Lower lobe of right lung (tissue), 2 donors: ENCODE measurements at places on chromosomes 5 and 9.

DNA sequence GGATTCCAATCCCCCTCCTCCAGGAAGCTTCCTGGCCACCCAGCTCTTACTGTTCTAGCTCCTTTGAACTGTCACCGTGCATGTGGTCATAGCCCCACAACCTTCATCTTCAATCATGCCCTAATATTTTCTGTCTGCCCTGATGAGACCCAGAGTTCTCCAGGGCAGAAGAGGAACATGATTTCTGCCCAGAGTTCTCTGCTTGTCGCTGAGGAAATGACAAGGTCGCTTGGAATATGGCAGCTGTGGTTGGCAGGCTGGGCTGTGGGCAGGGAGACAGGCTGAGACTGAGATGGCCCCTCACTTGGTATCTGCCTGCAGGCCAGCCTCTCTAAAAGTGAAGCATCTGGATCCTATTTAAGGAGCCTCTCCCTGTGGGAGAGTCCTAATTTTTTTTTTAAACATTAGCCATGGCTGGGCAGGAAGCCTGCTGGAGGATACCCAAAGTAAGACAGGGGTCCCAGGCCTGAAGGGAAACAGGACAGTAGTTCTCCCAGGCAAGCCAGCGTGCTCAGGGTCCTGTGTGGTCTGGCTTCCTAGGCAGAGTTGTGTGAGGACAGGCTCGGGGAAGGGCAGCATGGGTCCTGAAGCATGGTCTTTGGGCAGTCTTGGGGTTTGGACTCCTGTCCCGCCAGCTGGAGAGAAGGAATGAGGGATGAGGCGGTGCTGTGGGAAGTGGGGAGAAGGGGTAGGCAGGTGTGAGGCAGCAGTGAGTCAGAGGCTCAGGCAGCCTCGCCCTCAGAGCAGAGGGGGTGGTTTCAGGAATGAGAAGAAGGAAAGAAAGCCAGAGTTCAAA, 242.1 kb downstream of the FSTL4 start:
- no peak for DNase-seq

DNA sequence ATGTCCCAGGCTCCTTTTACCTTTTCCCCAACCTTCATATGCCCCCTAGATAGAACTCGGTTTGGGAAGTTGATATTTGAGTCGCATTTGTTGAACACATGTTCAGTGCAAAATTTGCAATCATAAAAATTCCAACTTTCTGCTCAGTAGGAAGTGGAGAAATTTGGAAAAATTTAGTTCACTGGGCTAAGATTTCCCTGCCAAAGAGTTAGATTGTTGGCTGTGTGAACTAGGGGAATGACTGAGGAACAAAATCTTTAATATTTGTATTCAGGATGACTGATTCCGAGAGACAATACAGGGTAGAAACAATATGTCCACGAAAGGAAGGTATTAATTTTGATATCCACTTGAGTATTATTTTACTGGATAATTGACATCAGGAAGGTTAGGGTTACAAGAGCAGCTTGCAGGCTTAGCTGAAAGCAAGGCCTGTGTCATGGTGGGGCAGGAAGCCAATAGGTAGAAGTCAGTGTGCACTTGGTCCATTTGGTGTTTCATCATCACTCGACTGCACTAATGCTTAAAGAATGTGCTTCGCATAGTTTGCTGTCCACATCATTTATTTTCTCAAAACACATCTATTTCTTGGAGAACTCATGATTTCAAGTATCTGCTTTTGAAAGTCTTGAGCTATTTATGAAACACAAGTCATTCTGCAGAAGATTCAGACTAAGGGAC, 59.4 kb upstream of the GNA14 start:
- peak; percentile 54 for DNase-seq

GRCh38 chr5:16034319-16035001, 145.1 kb downstream of the MARCHF11 start:
- DNase-seq, result no peak

GRCh38 chr5:136132087-136132486, 558 bp upstream of the SMAD5 start:
- DNase-seq, result no peak

- no peak for DNase-seq
Measured at GRCh38 chr5:137440795-137441194, 58.3 kb downstream of the SPOCK1 start.

- no peak for DNase-seq
Measured at GRCh38 chr5:16392718-16393117, 72.9 kb downstream of the ZNF622 start.

- no peak for DNase-seq
Measured at GRCh38 chr9:129632460-129632859, 6.5 kb downstream of the NTMT1 start.
